ENCODE measurements at places on chromosomes 7 and 10. TPM values are rescaled to one million over a fixed set of nuclear protein-coding genes. Genes with fewer than 3 reads are reported as not detected.

PPP1R3C gene
- total RNA-seq: 0.11 TPM

AKR1C2 gene
- not detected for total RNA-seq

ASB4 gene
- total RNA-seq: not detected

SUN3 gene
- not detected for total RNA-seq

TUBAL3 gene
- total RNA-seq: not detected

CH25H gene
- not detected for total RNA-seq

SRRM3 gene
- total RNA-seq: not detected

TMEM236 gene
- total RNA-seq: 0.11 TPM

TMEM176A gene
- total RNA-seq: 0.54 TPM

HSPA12A gene
- total RNA-seq: 0.06 TPM

NACAD gene
- 0.11 TPM for total RNA-seq

CCL24 gene
- total RNA-seq: not detected

CLDN3 gene
- not detected for total RNA-seq
